ENCODE measurements at places on chromosomes 5 and 9.

DNA sequence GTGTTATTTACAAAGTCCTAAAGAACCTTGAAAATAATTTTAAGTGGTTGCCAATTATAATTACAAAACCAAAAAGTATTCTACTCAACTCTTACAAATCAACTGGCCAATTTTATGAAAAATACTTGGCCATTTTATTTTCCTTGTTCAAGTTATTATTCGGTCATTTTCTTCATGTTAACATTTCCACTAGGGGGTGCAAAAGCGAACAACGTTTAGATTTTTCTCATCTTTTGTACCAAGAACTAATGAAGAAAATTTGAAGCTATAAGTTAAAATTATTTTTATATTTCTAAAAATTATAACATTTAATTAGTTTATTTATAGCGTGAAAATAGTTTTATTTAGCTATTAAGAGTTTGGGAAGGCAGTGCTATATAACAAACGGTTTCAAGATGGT lies 1453.3 kb downstream of the MAT2B start:
- DNase-seq: no peak

DNA sequence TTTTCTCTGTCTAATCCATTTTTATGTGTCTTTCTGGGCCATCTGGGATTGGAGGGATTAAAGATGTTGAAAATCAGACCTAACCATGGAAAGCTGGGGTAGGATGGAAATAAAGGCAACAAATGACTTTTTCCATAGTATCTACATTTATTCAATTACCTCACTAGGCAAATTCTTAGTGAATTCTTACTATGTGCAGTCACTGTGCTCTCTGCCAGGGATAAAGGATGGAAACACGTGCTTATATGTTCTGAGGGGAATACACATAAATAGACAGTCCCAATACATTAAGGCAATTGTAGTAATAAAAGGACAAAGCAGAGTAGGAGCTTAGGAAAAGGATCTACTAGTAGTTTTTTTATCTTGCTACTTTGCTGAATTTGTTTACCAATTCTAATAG lies 214.2 kb downstream of the PRR16 start:
- DNase-seq: no peak

- DNase-seq: no peak
These were observed 12.5 kb upstream of the SSBP2 start for GRCh38 chr5:81763294-81763928.

DNA sequence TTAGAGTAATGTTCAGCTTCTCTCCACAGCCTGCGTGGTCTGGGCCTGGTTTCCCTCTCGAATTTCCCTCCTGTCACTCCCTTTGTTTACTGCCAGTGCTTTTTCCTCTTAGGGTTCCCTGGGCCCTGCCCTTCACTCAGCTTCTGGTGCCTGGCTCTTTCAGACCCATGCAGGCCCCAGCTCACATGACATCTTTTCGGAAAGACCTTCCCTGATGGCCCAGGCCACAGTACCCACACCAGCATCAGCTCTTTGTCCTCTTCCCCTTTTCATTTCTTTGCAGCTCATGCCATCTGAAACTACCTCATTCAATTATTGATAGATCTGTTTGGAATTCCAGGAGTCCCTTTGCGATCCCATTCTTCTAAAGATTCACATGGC lies 68.1 kb upstream of the ABL1 start:
- DNase-seq: no peak

- peak; percentile 37 for DNase-seq
These were observed 36.1 kb upstream of the SLC2A8 start for GRCh38 chr9:127360829-127361228.

DNA sequence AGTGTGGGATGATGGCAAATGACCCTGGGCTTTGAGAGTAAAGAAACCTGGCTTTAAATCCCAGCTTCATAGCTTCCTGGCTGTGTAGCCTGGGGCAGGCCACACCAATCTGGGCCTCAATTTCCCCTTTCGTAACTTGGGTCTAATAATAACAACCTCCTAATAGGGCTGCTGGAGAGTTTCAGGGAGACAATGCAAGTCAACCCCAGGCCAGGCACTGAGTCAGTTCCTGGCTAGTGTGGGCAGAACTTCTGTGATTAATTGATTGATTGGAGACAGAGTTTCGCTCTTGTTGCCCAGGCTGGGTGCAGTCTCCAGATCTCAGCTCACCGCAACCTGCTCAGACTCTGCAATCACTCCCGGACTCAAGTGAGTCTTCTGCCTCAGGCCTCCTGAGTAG lies 3.3 kb upstream of the SH2D3C start:
- DNase-seq: no peak

GRCh38 chr9:137429974-137430722 lies 7.0 kb downstream of the NOXA1 start:
- no peak for DNase-seq
